ENCODE measurements at places on chromosomes 7 and 10. TPM values are rescaled to one million over a fixed set of nuclear protein-coding genes. Genes with fewer than 3 reads are reported as not detected.

- peaks cover 57% of the 10 kb centered on the region for H3K36me3 ChIP-seq
- no peak overlapping the region for H3K4me3 ChIP-seq
- H3K27ac ChIP-seq: no peak overlapping the region
- DNase-seq: no peak
These were observed 12.6 kb downstream of the FAM200A start for GRCh38 chr7:99539213-99539811.

- peak; percentile 94 for DNase-seq
- H3K36me3 ChIP-seq: peaks cover 30% of the 10 kb centered on the region
- peaks cover 63% of the 10 kb centered on the region for H3K4me1 ChIP-seq
- peaks cover 16% of the 10 kb centered on the region for H3K27me3 ChIP-seq
These were observed 3.2 kb downstream of the MKX start for GRCh38 chr10:27742195-27743011.

DNA sequence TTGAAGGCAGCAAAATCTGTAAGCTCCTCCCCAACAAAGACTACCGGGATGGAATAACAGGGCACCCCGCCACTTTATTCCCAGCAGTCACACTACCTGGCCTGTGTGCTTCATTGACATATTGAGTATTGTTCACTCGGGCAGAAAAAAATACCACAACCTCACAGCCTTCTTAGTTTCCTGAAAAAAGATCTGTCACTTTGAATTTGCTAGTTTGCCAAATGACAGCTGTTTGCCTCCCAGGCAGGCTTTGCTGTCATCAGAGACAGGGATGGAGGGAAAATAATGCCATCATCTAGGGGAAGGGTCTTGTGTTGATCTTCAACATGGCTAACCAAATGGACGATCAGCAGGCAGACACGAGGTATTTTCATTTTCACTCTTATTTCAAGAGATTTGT is 26.9 kb downstream of the BMPER start:
- peak overlapping the region; percentile 77 for H3K4me3 ChIP-seq
- peaks cover 2% of the 10 kb centered on the region for H3K36me3 ChIP-seq
- peaks cover 47% of the 10 kb centered on the region for H3K4me1 ChIP-seq
- DNase-seq: no peak
- H3K27ac ChIP-seq: peak overlapping the region; percentile 98

The BEND7 gene
- total RNA-seq: 0.20 TPM

The HOXA6 gene
- 2.0 TPM for total RNA-seq

The CTAGE8 gene
- not detected for total RNA-seq
